ENCODE measurements at places on chromosomes 5 and 9.
A peak's percentile ranks its signal among the peaks of the same experiment; 100 is the strongest.

DNA sequence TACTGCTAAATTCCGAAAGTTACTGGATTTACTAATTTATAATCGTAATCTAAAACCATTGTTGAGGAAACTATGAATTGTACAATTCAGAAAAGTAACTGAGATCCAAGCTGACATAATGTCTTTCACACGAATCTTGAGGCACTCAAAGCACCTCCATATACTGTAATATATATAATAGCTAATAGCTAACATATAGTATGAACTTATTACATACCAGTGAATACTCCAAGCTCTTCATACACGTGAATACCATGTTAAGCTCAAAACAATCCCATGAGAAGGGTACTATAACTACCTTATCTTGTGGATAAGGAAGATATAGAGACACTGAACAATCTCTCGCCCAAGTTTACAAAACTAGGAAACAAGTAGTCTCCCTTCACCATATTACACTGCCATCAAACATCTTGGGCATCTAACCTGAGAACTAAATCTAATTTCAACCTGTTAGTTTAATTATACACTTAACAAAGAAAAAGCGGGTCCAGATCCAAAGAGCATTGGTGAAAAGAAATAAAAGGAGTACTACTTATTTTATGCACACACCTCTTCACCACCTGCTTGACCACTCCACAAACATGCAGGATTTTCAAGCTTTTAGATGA lies 1.0 kb downstream of the NUDCD2 start:
- no peak for DNase-seq

DNA sequence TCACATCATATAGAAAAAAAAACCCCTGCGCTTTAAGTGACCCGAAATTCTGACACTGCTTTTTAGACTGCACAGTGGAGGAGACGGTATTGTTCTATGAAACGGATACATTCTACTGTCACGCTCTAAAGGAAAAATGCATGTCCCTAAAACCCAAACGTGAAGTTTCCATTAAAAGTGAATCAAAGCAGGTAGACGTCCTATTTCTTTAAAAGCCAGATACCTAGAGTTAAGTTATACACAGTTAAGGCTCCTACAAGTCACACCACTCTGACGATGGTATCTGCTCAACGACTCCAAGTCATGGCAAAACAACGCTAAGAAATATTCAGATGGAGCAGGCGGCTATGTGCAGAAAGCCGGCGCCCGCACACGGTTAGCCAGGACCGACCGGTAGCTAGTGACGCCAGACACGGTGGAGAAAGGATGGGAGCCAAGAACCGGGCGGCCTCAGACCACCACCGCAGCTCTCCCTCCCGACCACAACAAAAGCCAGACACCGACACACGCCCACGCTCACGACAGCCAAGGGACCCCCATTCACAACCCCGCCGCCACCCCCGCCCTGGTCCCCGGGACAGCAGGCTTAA lies 734 bp downstream of the SKP1 start:
- no peak for DNase-seq

DNA sequence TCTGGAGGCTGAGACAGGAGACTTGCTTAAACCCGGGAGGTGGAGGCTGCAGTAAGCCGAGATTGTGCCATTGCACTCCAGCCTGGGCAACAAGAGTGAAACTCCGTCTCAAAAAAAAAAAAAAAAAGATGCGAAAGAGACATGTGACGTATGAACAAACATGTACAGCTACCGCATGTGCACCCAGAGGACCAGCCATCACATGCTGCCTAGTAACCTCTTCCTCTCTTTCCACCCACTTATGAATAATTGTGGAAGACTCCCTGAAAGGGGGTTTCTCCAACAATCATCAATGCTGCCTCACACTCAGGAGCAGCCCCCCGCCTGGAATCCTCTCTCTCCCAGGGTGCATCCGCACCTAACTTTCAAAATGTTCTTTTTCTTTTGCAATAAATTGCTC lies 2.2 kb downstream of the SARDH start:
- no peak for DNase-seq

- DNase-seq, result no peak
These were observed 9.4 kb upstream of the BOD1 start for GRCh38 chr5:173625673-173626504.

DNA sequence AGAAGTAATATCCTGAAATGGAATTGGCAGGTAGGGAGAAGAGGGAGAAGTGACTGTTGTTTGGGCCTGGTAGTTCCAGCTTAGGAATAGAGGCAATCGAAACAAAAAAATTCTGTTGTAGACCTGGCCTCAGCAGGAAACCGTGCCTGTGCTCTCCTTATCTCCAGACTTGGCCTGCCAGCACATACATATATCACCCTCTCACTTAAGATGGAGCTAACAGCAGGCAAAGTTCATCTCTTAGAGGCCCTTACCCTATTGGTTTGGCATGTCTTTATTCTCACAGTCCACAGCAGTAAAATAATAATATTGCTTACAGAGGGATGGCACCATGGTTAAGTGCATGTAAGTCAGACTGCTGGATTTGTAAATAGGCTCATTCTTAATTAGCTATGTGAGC lies 19.6 kb upstream of the TNC start:
- DNase-seq, result no peak

DNA sequence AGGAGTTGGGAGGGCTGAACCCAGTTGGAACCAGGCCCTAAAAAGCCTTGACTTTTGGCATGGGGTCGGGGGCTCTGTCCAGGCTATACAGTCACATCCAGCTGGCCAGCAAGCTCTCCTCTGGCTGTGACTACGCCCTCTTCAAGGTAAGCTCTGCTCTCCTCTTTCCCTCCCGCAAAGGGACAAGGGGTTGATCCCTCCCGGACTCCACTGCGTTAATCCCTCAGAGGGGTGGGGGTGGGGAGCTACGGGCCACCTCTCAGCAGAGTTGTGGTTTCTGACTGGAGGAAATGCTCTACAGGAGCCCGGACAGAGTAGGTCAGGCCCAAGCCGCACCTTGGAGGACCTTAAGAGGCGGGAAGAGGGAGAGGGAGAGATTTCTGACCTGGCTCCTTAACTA lies 3.0 kb upstream of the TSPAN17 start:
- DNase-seq, result no peak

- no peak for DNase-seq
These were observed 100.0 kb downstream of the BASP1 start for GRCh38 chr5:17317473-17317872.

- DNase-seq, result no peak
These were observed 34.9 kb downstream of the MTMR12 start for GRCh38 chr5:32277798-32278197.

DNA sequence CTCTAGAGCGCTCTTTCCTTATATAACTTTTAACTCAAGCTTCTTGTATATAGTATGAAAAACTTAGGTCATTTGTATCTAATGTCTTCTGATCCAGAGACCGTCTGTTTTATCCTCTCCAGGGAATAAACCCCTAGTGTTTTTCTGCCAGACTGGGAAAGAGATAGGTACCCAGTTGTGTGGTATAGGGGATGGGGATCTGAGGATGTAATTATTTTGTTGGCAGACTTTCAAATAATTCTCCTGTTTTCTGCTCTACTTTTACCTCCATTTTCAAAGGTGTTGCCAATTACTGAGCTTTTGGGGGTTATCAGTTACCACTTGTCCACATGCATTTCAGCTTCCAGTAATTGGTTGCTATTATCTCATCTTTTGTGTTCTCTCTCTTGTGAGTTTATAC lies 17.9 kb downstream of the CCDC171 start:
- DNase-seq, result no peak

DNA sequence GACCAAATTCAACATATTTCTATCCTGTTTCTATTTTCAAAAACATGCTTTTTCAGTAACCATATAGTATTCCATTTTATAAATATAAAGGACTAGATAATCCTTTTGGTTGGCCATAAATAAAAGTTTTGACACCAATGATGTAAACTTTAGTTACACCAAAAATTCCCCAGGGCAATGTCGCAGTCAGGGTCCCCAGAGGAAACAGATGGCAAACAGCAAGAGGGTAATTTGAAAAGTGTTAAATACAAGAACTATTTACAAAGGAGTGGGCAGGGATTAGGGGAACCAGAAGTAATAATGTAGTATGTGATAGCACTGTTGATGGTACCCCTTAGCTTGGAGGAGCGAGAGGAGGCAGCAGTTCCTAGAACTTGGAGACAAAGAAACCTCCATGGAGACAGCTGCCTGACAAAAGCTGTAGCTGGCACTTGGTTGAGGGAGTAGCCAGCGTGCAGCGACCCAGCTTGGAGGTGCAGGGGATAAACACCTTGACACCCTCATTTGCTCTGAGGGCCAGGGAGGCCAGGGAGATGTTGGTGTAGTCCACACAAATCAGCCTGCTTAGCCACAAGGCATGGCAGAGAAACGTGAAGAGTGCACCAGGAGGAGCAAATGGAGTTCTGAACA lies 18.3 kb upstream of the MSANTD3 start:
- DNase-seq, result no peak

DNA sequence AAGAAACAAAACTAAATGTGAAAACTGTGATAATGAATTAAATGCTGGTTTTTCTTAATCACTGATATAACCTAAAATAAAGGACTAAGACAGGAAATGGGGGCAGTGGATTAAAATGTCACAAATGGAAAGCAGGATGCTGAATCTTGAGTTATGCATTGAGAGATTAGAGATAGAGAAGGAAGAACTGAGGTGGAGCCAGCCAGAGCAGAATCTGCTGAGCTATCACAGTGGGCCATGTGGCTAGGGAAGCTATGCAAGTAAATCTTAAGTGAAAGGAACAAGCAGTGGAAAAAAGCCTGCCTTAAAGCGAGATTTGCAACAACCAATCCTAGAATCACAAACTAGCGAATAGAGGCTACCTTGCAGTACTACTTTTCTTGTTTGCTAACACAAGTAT lies 188.5 kb upstream of the RASA1 start:
- peak; percentile 18 for DNase-seq

GRCh38 chr9:33942471-33943083 lies 106.1 kb downstream of the UBAP2 start:
- no peak for DNase-seq

DNA sequence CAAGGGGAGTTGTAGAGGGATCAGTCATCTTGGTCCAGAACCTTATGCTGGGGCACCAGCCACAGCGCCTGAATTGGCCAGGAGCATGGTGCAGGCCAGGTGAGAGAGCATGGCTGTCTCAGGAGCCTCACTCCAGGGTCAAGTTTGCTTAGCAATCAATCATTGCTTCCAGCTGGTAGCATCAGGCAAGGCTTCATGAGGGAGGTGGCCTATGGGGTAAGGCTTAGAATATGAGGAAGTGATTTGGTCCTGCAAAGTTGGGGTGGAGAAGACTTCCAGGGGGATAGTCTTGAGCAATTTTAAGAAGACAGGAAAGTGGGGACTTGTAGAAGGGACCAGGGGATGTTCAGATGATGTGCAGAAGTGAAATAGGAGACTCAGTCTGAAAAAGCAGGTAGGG lies 53.9 kb upstream of the PITX1 start:
- DNase-seq, result no peak

GRCh38 chr5:19565466-19565865 lies 422.5 kb downstream of the CDH18 start:
- DNase-seq, result no peak

- DNase-seq, result no peak
These were observed 33.2 kb downstream of the CDH6 start for GRCh38 chr5:31226651-31227050.

- no peak for DNase-seq
These were observed 33.0 kb downstream of the SLC9A3 start for GRCh38 chr5:491119-491855.

GRCh38 chr5:58410441-58410840 lies 49.4 kb downstream of the PLK2 start:
- no peak for DNase-seq

DNA sequence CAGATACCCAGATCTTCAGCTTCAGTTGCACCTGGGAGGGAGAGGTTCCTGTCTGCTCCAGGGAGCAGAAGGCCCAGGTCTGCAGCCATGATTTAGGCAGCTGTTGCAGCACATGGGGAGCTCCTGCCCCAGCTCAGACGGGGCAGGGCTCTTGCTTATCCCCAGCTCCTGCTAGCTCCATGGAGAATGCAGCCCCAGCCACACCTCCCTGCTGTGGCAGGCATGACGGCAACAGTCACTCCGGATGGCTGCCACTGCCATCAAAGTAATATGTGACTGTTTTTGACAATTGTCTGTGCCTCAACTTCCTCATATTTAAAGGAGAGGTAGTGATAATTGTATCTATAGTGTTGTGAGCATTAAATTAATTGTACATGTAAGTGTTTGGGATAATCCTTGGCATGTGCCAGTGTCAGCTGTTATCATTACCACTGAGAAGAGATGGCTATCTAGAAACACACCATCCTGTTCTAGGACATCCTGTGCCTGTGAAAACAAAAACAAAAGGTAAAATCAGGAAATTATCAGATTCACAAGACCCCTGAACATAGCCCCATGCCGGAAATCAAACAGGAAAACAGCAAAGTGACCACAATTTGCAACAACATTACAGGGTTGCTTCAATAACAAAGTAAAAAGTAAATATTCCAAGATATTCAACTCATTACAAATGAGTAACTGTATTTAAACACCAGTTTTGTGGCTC lies 1048.8 kb upstream of the ACO1 start:
- DNase-seq, result no peak

- no peak for DNase-seq
These were observed 817 bp downstream of the SLC6A19 start for GRCh38 chr5:1202026-1202797.

DNA sequence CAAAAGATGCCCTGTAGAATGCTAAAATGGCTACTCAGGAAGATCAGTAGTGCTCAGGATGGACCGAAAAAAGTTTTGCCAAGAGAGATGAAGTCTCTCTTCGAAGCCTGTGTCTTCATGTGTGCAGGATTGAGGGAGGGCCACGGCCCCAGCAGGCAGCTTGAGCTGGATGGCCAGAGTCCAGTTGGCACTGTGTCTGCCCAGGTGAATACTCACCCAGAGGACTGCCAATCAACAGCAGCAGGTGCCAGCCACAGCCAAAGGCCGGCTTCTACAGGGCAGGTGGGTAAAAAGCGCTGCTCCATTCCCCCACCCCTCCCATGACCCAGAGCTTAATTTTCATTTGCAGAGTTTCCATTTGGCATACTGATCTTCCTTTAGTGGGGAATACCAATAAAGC lies 287.9 kb upstream of the ZNF608 start:
- DNase-seq, result no peak

DNA sequence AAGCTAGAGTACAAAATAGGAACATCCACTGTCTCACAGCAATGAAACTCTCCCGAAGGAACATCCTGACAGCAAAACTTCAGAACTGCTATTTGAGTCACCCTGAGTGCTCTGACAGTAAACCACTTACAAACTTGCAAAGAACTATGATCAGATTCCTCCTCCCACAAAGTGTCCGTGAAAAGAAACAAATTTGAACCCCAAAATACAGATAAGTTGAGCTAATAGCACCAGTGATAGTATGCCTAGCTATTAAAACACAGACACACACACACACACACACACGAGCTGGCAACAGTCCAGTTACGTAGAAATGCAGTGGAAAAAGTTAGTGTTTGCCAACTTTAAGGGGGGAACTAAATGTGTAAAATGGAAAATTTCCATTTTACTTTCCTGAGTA lies 3.1 kb upstream of the GLIS3 start:
- no peak for DNase-seq

Measured in Jurkat, Clone E6-1 (cell line).